ENCODE measurements at places on chromosomes 3 and 15.
A peak's percentile ranks its signal among the peaks of the same experiment; 100 is the strongest.

- no peak for DNase-seq
Measured at GRCh38 chr15:56293495-56294292, 50.0 kb upstream of the RFX7 start.

DNA sequence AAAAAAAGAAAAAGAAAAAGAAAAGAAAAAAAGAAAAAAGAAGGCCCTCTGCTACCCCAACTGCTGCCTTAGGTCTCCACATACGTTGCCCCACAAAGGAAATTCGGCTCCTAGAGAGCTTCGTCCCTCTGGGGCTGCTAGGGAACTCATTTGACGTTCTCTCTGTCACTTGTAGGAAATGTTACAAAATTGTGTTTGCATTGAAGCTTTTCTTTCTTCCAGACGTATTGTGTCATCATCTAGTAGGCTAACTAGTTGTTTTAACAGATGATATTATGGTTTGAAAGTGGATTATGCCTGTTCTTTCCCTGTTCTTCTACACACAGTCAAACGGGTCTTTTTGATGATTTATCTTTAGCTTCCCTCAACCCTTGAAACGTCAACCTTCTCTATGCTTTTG lies 125.3 kb downstream of the BDH1 start:
- no peak for DNase-seq

DNA sequence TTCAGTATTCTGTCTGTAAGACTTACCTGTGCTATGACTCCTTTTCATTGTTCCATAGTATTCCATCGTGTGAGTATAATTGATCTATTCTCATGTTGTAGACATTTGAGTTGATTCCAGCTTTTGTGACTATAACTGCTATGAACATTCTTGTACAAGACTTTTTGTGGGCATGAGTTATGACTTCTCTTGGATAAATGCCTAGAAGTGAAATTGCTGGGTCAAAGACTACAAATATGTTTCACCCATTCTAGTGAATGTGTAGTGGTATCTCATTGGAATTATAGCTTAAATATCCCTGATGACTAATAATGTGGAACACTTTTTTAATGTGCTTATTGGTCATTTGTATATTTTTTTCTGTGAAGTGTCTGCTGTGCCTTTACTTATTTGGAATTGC lies 27.6 kb upstream of the NPHP3 start:
- no peak for DNase-seq

DNA sequence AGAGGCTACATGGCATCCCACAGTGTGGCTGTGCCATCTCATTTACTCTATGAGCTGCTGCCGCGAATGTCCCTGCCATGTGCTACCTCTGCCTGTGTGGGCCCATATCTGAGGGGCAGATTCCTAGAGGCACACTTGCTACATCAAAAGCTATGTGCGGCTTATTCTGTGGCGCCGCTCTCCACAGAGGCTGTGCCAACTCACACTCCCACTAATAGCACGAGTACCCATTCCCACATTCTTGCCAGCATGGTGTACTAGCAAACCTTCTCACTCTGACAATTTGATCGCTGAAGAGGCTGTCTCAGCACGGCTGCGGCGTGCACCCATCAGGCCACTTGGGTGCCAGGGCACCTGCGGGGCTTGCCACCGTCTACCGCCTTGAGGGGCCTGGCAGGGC lies 31.2 kb upstream of the MUSTN1 start:
- no peak for DNase-seq

GRCh38 chr3:179881791-179882190 lies 154.9 kb downstream of the PEX5L start:
- no peak for DNase-seq

DNA sequence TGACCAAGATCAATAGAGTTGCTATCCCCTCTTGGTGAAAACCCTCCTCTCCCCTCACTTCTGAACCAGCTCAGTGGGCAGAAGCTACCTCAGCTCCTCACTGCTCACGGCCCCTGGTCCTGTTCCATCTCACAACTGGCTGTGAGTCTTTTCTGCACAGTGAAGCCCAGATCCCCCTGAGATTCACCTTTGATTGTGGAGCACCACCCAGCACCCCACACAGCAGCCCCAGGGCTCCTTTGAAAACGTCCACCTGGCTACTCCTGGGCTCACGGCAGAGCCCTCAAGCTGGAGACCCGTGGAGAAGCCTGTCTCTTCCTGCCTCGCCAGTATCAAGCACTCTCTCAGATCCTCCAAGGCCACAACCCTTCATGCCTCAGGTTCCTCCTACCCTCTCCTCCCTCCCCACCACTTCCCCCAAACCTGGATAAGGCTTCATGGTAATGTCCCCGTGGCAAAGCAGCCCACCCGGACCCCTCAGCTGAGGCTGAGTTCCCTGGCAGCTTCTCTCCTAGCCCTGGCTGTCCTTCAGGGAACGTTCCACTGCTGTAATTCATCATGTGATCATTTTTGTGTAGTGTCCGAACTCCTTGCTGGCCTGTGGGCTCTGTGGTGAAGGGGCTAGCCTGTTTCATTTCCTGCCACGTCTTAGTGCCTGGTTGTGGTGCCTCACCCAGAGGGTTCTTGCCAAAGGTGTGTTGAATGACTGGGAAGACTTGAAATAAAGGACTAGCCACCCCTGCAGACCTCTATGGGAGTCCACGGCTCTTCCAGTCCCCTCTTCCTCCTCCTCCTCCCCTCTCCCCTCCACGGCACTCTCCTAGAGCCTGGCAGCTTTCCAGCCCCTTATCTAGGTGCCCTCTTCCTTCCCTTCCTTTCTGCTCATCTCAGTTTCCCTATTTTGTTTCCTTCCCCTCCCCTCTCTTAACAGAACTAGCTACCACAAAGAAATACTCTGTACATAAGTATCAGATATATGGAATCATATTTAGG lies 44.5 kb downstream of the KY start:
- DNase-seq: no peak

DNA sequence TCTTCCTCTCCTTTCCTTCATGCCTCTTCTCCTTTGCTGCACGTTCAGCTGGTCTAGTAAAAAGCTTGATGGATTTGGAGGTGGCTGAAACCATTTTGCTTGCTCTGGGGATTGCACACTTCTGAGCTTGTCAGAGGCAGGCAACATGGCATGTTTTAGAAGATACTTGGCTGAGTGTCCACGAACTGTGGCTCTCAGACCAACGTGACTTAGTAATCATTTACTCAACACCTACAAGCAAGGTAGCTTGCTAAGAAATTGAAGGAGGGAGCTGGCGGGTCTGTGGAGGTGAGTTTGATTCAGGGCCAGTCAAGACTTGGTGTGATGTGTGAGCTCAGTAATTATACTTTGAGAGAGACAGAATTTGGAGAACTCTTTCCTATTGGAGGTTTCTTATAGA lies 196.0 kb downstream of the LPP start:
- no peak for DNase-seq

DNA sequence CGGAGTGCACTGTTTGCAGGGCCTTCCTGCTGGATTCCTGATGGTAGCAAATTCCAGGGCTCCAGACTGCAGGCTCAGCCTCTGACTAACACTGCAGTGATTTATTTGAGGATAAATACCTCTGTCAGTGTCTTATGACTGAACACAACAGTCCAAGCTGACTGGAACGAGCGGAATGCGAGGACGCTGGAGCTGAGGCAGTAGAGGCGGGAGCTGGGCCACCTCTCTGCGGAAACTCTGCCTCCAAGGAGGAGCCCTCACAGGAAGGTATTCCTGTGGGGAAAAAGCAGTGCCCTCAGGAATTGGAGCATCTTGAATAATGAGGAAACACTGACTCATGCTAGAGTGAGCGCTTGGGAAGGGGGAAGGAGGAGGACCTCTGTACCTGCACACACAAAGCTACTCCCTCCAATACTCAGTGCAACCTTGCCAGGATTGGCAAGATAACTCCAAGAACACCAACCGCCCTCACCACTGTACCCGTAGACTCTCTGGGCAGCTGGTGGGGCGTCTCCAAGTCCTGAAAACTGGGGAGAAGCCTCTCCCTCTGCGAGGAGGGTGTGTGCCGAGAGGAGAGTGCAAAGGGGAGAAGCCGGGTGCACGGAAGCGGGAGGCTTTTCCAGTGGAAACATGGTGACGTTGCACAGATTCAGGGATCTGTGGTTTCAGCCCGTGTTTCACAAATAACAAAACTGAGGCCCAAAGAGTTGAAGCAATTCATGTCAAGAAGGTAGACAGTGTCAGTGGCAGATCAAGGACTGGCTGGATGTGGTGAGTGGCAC lies 43.0 kb downstream of the VGLL4 start:
- peak; percentile 98 for DNase-seq

- DNase-seq: peak; percentile 26
Measured at GRCh38 chr3:143002083-143002712, 828 bp downstream of the U2SURP start.

GRCh38 chr15:57461541-57461940 lies 85.2 kb downstream of the CGNL1 start:
- DNase-seq: peak; percentile 76

GRCh38 chr3:13972679-13973379 lies 93.0 kb upstream of the WNT7A start:
- no peak for DNase-seq

- DNase-seq: no peak
Measured at GRCh38 chr3:64443546-64444381, 218.5 kb upstream of the PRICKLE2 start.

- DNase-seq: peak; percentile 52
Measured at GRCh38 chr3:63791974-63792373, 27.1 kb upstream of the C3orf49 start.

GRCh38 chr15:33148129-33148751 lies 46.3 kb downstream of the FMN1 start:
- DNase-seq: no peak

- DNase-seq: no peak
Measured at GRCh38 chr3:143810953-143811265, 37.4 kb downstream of the SLC9A9 start.

GRCh38 chr3:6523043-6523442 lies 337.9 kb upstream of the GRM7 start:
- DNase-seq: no peak

DNA sequence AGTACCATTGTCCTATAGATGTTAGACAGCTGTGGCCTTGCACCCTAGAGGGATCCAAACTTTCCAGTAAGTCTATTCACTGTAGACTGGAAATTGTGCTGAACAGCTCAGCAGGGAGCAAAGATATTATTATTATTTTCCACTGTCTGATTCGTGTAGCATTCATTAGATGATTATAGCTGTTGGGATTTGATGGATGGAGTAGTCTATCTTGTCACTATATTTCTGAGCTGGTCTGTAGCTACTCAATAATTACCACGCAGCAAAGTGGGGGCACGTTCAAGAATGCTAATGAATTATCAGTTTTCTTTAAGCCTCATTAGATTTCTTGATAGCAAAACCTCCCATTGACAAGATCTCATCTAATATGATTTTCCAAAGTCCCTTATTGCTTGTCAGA lies 113.2 kb downstream of the RTP4 start:
- DNase-seq: no peak

- DNase-seq: no peak
Measured at GRCh38 chr15:69963385-69963784, 134.3 kb downstream of the TLE3 start.

DNA sequence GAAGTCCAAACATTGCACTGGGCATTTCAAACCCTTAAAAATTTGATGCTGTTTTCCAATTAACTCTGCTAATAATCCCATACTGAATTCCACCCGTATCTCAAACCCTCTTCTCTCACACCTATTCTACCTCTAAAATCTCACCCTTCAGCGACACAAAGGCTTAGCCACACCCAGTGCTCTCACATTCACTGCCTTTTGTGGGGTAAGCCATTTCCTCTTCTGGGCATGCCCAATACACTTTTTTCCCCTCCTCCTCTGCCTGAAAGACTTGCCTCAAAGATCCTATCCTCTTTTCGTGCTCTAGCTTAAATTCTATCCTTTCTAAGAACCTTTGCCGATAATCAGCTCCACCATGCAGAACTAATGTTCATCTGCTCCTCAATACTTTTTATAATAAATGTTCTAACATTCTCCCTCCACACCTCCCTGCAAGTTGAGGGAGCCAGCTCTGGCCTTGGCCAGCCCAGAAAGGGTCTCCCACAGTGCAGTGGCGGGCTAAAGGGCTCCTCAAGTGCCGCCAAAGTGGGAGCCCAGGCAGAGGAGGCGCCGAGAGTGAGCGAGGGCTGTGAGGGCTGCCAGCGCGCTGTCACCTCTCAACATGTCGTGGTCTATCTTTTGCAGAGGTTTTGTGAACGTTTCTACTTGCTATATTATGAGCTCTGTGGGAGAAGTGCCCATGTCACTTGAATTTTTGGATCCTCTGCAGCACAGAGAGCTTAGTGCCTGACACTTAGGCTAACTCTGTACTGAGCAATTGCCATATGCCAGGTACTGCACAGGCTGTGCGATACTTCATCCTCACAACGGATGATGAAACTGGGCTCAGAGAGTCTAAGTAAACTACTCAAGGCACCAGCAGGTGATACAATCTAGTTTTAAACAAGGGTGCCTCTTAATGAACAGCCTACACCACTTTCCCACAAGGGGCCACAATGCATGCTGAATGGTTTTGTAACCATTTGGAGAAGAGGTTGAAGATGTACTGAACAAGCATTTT lies 53.6 kb upstream of the BCL6 start:
- DNase-seq: peak; percentile 48

DNA sequence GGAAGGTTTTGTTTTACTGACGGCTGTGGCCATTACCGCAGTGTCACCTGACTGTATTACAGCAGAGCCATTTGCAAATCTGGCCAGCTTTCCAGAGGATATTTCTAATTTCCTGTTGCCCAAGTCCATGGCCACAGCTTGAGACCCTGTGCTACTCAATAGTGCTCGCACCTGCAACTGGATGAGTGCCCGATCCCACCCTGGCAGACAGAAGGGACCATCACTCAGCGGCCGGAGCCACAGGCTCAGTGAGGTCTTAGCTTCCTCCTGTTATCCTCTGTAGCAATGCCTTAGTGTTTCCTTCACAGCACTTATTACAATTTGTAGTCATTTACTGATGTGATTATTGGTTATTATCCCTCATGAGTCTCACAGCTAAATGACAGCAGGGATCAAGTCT lies 184.8 kb downstream of the LRRN1 start:
- no peak for DNase-seq

DNA sequence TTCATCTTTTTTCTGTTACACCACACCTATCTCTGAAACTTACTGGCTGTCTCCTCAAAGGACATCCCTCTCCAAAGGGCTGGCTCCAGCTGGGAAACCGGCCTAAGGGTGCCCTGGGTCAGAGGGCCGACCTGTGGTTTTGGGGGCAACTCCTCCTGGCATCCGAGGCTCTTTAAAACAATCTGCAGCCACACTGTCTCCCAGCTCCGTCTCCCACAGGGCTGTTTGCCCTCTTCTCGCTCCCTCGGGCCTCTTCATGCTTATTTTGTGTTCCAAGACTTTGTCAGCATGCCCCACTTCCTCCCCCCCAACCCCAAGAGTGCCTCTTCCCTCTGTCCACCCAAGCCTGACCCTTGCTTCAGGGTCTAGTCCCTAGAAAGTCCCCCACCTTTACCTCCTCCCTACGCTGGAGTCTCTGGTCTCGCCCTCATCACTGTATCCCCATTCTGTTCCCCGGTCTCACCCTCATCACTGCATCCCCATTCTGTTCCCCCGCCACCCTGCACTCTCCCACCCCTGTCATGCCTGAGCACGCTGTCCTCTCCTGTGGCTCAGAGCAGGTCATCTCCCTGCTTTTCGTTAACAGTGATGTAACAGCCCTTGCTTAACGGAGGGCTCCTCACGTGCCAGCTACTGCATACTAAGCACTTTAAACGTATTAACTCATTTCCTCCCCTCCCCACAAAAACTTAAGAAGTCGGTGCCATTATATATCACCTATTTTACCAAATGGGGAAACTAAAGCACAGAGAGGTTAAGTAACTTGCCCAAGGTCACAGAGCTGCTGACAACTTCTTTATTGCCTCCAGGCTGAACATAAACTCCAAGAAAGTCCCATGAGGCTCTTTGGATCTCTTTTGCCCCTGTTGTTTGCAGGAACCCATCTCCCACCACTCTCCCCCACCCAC lies 1.1 kb upstream of the CSK start:
- DNase-seq: no peak
